Glomerular endothelial cell (primary cell): ENCODE measurements at places on chromosomes 3 and 15. TPM values are rescaled to one million over a fixed set of nuclear protein-coding genes. Genes with fewer than 3 reads are reported as not detected.

- DNase-seq = no peak
Observed at GRCh38 chr3:187019542-187020072, 89.3 kb downstream of the ST6GAL1 start.

GRCh38 chr15:34483644-34484043, 46.0 kb upstream of the GOLGA8A start:
- no peak for DNase-seq

DNA sequence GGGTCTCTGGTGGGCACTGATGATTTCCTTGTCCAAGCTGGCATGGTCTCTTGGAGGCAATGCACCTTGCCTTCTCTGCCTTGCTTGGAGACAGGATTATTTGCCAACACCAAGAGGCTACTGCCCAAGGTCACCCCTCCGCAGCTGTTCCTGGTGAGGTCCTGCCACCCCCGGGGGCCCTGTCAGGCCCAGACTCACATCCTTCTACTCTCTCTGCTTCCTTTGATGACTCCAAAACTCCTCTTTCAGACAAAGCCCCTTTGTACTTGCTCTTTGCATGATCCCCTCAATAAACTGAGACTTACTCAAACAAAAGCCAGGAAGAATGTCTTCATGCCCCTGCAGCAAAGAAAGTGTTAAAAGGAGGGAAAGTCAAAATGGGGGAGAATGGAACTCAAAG, 137.7 kb downstream of the MEX3B start:
- no peak for DNase-seq

- DNase-seq = no peak
Observed at GRCh38 chr3:156388497-156389448, 166.1 kb downstream of the SSR3 start.

GRCh38 chr3:193980326-193980725, 155.6 kb upstream of the HES1 start:
- DNase-seq = no peak

DNA sequence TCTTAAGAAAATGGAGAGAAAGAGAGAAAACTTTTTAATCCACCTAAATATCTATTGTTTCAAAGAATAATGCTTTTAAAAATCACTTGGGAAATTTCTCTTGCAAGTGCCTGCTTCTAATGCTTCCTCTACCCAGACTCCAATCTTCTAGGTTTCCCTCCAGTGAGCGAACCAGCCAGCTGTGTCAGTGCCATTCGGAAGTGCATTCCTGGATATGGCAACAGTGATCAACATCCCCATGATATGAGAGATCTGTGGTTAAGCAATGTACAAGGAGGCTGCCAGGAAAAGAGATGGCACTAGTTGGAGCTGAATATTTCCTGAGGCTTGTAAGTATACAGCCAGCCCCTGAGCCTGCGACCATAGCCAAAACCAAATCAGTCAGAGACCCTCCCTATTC, 53.3 kb upstream of the KCNMB2 start:
- DNase-seq = no peak

DNA sequence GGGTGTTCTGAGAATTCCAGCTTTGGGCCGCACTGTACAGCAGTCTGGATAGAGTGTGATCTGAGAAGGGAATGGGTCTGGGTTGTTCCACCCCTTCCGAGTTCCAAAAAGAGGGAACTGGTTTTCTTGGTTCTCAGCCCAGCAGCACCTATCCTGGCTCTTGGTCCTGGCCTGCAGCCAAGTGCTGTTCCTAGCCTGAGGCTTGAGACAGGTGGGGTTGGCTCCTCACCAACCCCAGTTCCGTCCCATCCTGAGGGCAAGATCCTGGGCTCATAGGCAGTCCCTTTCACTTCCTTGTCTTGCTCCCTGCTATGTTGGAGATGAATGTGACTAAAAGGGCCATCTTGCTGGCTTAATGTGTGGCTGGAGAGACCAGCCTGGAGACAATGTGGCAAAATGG, 15.2 kb downstream of the IVD start:
- no peak for DNase-seq

- DNase-seq = no peak
Observed at GRCh38 chr3:157279237-157279636, 119.3 kb upstream of the CCNL1 start.

GRCh38 chr3:43707266-43707665, 16.5 kb downstream of the ABHD5 start:
- DNase-seq = no peak

- no peak for DNase-seq
Observed at GRCh38 chr3:84039099-84039498, 919.7 kb upstream of the CADM2 start.

GRCh38 chr15:92061511-92062195, 208.1 kb downstream of the SLCO3A1 start:
- no peak for DNase-seq

- no peak for DNase-seq
Observed at GRCh38 chr3:167936019-167936418, 159.7 kb downstream of the GOLIM4 start.

GRCh38 chr15:60890375-60891230, 338.5 kb downstream of the RORA start:
- no peak for DNase-seq

DNA sequence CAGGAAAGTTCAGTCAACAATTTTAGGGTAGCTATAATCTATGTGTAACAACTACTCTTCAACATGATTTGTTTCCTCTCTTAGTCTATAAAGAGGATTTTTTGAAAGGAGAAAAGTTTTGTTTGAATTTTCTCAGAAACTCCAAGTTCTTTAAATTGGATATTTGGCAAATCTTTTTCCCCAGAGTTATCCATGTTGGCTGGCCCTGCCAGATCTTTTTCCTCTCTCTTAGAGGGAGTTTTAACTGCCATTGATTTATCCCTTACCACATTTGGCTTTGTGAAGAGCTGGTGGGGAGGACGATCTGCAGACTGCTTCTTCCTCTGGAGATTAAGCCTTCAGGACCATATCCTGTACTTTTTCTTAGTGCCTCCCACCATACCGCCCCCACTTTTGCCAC, 64.9 kb upstream of the ROPN1 start:
- DNase-seq = no peak

GRCh38 chr3:185082149-185082548, 70.7 kb downstream of the C3orf70 start:
- no peak for DNase-seq

- no peak for DNase-seq
Observed at GRCh38 chr3:24318677-24319287, 175.9 kb downstream of the THRB start.

DNA sequence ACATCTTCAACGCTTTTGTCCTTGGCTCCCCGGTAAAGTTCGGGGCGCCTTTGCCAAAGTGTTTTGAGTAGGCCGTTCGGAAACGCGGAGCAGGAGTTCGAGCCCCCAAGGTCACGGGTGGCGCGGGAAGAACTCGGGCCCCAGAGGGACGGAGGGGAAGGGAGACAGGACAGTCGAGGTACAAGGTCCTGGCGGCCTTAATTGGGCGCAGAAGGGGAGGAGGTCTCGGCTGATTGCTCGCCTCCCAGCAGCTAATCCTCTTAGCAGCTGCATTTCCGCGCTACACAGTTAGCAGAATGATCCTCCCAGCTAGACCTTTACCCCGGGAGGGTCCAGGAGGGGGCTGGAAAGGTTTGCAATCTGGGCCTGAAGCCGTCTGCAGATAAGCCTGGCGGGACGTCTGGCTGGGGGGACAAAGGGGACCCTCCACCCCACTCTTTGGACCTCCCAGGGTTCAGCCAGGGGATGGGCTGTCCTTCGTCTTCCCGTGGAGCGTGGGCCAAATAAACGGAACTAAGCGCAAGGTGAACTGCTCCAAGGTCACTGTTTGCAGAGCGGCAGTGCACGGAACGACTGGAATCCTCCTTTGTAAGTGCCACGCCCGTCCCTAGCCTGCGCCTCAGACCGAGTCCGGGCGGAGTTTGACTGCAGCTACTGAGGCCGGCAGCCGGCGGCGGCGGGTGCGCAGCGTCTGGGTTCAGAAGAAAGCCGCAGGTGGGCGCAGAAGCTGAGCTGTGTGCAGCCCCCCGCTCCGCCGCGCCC, 7.2 kb downstream of the EOMES start:
- DNase-seq = no peak

GRCh38 chr15:27392163-27392562, 421.2 kb downstream of the GABRG3 start:
- DNase-seq = no peak

- no peak for DNase-seq
Observed at GRCh38 chr15:75776065-75776423, 63.4 kb upstream of the CSPG4 start.

DNA sequence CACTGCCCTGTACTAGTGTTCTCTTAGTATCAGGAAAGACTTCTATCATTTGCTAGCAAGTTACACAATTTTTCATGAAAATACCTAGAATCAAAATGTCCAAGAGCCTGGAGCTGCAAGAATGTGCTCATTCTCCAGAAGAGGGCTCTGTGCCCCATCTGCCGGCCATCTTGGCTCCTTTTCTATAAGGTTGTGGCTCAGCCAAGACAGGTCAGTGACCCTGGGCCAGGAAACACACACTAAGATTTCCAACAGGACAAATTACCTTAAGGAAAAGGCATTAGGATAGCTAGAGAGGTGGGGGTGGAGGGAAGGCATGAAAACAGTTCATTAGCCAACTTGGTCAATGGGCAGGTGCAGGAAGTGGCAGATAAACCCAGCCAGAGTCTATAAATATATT, 20.7 kb downstream of the TIMP4 start:
- no peak for DNase-seq

GRCh38 chr3:10185804-10186762, 21.4 kb downstream of the IRAK2 start:
- DNase-seq = no peak

GRCh38 chr3:29516164-29516563, 235.3 kb downstream of the RBMS3 start:
- DNase-seq = no peak

- no peak for DNase-seq
Observed at GRCh38 chr3:89116476-89116875, 9.1 kb downstream of the EPHA3 start.

- no peak for DNase-seq
Observed at GRCh38 chr3:72078676-72079368, 293.9 kb upstream of the PROK2 start.

DNA sequence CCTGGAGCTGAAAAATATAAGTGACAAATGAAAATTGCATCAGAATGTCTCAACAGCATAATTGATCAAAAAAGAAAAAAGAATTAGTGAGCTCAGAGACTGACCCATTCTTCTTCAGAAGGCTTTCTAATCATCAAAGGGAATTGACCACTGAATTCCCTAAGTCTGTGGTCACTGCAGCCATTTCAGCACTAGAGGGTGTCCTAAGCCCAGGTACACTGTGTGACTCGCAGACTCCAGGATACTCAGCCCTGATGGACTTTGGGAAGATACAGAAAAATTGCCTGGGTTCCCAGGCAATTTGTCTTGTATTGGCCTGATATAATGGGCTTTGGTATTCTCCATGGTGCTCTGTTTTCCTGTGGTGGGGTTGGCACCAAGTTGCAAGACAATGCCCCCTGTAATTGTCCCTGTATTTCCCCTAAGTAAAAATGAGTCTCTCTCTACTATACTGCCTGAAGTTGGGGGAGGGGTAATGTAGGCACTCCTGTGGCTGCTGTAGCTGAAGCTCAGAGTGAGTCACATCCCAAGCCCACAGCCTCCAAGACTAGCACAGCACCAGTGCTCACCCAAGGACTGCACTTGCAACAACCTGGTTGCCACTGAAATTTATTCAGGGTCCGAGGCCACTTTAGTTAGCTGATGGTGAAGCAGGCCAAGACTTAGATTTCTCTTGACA, 256.0 kb upstream of the STAC start:
- DNase-seq = peak; percentile 45

DNA sequence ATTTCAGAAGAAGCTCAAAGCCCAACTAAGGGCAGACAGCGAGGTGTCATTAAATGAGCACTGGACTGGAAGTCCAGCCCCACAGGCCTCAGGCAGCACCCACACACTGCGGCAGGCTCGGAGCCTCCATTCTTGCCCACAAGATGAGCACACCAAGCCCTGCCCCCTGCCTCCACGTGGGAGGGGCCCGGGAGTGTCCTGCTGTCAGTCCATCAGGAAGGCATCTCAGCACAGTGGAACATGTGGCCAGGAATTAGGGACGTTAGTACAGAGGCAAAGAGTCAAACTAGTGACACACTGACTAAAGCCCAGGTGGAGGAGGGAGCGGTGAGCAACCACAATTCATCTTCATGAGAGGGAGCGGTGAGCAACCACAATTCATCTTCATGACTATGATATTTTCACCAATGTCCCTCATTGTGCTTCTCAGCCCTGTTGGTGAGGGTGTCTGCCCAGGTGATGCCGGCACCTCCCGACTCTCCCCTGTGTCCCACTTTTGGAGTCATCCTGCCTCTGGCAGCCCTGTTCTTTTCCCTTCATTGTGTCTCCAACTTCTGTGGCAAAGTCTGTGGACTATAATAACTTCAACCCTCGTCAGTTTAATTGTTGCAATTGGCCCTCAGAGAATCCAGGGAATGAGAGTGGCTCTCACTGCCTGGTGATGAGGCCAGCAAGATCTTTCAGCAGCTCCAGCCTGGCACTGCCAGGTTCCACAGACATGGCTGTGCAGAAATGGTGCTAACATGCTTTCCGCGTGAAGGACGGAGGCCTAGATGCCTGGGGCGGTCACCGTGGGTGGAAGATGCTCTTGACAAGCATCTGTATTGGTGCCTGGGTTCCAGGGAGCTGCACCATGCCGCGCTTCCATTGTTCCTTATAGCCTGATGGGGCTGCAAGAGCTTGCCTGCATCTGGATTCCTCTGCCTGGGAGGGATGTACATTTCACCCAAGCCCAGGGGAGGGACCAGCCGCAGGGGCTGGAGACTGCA, 23.1 kb upstream of the SKOR1 start:
- DNase-seq = no peak

GRCh38 chr15:77481670-77482069, 61.0 kb downstream of the HMG20A start:
- DNase-seq = no peak

Gene LHFPL4
- not detected in 2 replicates for total RNA-seq

Gene ARGFX
- total RNA-seq = not detected in 2 replicates

Gene FOXB1
- not detected in 2 replicates for total RNA-seq

Gene UBA3
- total RNA-seq = 48.8 and 51.7 TPM in 2 replicates

Gene GHSR
- total RNA-seq = not detected in 2 replicates

Gene SKOR1
- total RNA-seq = 0.19 TPM in 1 of 2 replicates, not detected in the other

Gene CYP8B1
- total RNA-seq = not detected in 2 replicates

Gene CCDC39
- 0.06 TPM in 1 of 2 replicates, not detected in the other for total RNA-seq

Gene CKMT1A
- total RNA-seq = not detected in 2 replicates

Gene LRRC31
- not detected in 2 replicates for total RNA-seq
